ENCODE measurements at places on chromosomes 1 and 21.

GRCh38 chr1:44820328-44821239, 12.3 kb downstream of the BTBD19 start:
- no peak for DNase-seq

GRCh38 chr1:3483801-3484444, 29.5 kb downstream of the ARHGEF16 start:
- DNase-seq = no peak

DNA sequence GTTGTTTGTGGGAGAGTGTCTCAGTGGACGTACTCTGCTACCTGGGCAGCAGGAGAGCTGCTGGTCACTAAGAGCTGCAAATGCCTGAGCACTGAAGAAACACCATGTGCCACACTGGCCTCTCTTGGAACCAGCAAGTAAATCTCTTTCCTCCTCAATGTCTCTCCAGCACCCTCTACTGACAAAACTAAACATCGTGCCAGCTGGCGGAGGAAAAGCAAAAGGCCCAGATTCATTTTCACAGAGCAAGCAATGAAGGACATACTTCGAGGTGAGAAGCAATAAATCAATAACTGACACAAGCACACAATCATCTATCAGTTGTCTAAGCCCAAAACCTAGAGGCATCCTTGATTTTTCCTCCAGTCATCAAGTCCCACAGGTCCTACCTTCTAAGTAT, 78.1 kb downstream of the RERE start:
- DNase-seq = no peak

DNA sequence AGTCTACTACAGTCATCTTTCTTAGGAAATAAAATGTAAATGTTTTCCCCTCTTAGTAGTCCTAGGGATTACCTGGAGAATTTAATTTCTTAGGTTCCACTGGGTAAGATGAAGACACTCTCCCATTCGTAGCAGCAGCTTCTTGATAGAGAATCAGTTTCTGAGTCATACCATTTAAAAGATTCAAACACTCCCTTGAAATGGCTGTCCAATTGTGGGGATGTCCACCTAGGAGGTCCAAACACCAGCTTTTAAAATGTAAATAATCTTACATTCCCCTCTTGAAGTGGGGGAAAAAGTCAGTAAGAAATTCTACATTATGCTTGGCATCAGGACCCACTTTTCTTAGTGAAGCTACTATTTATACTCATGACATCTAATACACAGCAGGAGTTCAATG, 37.5 kb downstream of the NDC1 start:
- no peak for DNase-seq

DNA sequence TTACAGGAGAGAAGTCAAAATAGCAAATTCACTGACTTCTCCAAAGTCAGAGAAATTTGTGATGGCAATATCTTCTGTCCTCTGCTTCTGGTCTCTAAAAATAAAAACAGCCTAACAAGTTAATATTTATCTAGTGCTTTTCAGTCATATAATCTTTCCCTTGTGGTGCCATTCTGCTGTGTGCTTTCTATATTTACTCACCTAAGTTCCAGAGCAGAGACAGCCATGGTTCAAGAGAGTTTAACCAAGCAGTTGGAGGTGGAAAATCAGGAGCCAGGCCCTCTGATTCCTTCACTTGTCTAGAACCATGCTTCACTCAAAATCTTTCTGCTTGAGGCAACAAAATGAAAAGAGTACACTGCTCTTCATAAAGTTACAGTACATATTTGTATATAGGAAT, 39.3 kb downstream of the BRINP2 start:
- DNase-seq = no peak

GRCh38 chr1:168671782-168672181, 57.2 kb downstream of the DPT start:
- no peak for DNase-seq

DNA sequence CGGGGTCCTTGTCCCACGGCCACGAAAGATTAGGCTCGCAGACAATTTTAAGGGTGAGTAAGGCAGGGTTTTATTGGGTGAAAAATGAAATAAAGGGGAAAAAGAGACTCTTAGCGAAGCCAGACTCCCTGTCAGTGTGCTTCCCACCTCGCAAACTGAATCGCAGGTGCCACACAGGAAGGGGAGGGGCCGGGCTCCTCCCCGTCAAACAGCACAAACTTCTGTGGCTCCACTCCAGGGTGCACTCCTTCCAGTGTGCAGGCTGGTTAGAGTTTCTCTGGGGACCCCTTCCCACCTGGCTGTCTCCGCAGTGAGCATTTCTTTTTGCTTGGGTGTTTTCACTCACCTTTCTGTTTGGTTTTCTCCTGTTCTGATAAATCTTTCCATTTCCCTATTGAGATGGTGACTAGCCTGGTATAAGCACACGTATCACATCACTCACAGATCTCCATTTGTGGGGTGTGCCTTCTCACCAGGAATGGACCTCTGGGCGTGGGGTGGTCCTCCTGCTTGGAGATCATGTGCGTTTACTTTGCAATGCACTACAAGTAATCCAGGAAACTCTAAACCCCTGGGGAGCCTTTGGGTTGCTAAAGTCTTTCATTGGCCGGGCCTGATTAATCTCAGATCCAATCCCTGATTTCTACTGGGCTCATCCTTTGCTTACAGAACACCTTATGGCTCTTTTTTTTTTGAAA, 37.6 kb upstream of the GALNT2 start:
- no peak for DNase-seq

DNA sequence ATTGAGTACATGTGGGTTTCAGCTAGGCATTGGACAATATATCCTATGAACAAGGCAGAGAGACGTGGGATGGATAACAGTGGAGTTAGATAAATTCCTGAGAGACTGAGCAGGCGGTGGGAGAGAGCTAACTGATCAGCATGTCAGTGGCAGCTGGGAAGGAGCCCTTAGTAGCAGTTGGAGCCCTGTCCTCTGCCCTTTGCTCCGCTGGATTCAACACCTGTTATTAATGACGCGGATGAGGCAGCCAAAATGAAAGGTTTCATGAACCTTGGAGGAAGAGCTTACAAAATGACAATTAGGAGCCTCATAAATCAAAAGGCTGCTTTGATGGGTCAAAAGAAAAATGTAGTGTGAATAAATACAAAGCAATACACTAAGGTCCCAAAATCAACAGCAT, 16.1 kb downstream of the UBIAD1 start:
- DNase-seq = no peak

GRCh38 chr1:178819123-178819522, 51.8 kb downstream of the ANGPTL1 start:
- DNase-seq = no peak

DNA sequence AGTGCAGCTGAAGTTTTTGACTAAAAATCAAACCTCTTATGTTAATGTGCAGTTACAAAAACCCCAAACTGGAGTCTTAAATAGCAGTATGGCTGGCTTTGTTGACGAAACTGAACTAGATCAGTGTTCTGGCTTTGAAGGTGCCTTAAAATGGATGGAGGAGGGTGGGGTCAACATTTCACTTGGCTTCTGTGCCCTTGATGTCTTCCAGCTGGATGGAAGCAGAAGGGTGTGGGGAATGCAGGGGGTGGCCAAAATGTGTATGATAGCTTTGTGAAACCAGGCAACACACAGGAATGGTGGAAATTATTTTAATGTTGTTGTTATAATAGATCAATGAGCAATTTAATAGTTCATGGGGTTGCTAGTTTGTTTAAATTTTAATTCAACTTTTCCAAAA, 96.8 kb upstream of the C1orf105 start:
- DNase-seq = no peak

- DNase-seq = no peak
Measured at GRCh38 chr1:201460814-201461644, 8.0 kb downstream of the PHLDA3 start.

DNA sequence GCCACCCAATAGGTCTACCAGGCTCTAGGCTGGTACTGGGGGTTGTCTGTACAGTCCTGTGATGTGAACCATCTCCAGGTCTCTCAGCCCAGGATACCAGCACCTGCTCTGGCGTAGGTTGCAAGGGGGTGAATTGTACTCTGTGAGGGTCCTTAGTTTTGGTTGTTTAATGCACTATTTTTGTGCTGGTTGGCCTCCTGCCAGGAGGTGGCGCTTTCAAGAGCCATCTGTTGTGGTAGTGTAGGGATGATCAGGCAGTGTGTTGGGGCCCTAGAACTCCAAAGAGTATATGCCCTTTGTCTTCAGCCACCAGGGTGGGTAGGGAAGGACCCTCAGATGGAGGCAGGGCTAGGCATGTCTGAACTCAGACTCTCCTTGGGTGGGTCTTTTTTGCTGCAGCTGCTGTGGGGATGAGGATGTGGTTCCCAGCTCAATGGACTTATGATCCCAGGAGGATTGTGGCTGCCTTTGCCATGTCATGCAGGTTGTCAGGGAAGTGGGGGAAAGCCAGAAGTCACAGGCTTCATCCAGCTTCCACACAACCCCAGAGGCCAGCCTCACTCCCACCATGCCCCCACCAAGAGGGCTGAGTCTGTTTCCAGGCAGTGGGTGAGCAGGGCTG, 301.8 kb upstream of the CHRM3 start:
- no peak for DNase-seq

- DNase-seq = no peak
Measured at GRCh38 chr21:34820051-34820450, 151.3 kb downstream of the CLIC6 start.

GRCh38 chr1:80639777-80640533, 1160.8 kb upstream of the ADGRL2 start:
- no peak for DNase-seq

- DNase-seq = no peak
Measured at GRCh38 chr21:42654179-42654912, 925 bp downstream of the PDE9A start.

GRCh38 chr1:183061194-183061593, 38.0 kb downstream of the LAMC1 start:
- no peak for DNase-seq

- DNase-seq = no peak
Measured at GRCh38 chr21:19326531-19327319, 923.1 kb upstream of the TMPRSS15 start.

- no peak for DNase-seq
Measured at GRCh38 chr1:212520746-212521145, 87.8 kb upstream of the ATF3 start.

DNA sequence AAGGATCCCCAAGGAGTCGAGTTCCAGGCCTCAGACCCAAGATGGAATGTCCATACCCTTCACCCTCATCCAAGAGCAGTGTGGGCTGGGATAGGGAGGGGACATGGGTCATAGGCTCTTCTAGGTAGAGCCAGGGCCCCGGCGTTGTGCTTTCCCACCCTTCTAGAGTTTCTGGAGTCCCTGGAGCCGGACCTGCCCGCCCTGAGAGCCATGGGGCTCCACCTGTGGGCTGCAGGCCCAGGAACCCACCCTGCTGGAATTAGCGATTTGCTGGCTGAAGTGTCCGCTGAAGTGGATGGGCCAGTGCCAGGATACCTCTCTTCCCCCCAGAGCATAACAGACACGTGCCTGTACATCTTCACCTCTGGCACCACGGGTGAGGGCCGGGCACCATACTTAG, 1.1 kb downstream of the SLC27A3 start:
- DNase-seq = no peak

DNA sequence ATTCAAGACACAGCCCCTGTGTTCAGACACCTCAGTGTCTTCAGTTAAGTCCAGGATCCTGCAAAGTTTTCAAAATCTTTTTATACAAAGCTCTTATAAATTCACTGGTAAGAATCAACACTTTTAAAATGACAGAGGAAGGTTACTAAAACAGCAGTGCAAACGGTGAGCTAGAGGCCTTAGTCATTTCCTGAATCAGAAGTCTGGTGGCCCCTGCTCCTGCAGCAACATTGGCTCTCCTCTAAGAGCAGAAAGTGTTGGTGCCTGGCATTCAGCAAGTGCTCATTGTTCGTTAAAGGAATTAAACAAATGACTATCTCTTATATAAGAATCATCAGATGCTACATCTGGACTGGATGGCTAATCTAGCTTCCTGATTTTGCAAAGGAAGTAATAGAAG, 282.9 kb downstream of the PTGER3 start:
- DNase-seq = no peak

- DNase-seq = no peak
Measured at GRCh38 chr1:116880917-116881316, 28.8 kb upstream of the PTGFRN start.

DNA sequence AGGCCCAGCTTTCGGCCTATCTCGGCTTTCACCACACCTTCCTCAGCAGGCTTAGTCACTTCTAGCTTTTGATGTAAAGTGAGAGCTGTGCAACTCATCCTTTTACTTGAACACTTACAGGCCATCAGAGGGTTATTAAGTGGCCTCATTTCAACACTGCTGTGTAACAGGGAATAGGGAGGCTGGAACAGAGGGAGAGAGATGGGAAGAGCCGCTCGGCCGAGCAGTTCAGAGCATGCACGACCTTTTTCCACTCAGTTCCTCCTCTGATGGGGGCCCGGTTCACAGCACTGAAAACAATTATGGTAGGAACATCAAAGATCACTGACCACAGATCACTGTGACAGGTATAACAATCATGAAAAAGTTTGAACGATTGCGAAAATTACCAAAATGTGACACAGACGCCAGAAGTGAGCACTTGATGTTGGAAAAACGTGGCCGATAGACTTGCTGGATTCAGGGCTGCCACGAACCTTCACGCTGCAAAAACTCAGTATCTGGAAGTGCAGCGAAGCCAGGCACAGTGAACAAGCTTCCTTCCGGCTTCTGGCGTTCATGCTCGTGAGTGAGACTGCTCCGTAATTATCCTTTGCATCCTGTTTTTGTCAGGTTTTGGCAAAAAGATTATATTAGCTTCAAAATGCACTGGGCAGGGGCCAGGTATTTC, 28.6 kb downstream of the AGPAT3 start:
- DNase-seq = no peak

DNA sequence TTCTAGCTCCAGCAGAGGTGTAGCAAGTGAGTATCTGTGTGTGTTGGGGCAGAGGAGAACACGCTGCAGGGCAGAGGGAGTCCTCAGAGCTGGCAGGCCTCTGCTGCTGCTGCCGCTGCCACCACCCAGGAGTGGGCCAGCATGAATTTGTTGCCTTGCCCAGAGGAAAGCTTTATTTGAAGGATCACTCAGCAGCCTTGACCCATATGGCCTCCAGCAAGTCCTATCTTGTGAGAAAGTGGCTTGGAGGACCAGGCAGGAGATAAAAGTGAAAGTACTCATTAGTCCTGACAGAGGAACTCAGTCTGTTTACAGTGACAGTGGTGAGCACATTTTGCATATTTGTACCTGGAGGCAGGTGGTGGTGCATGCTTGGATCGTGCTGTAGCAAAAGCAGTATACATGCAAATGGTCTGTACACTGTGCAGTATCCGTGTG, 3.1 kb downstream of the TRAF5 start:
- DNase-seq = no peak
